ENCODE measurements at places on chromosomes 3 and 15.

- no peak for DNase-seq
Measured at GRCh38 chr3:36175916-36176461, 204.3 kb upstream of the STAC start.

- DNase-seq = no peak
Measured at GRCh38 chr15:47998619-47999019, 122.2 kb upstream of the SLC24A5 start.

GRCh38 chr3:115286529-115287197 lies 139.6 kb upstream of the ZBTB20 start:
- DNase-seq = no peak

- DNase-seq = no peak
Measured at GRCh38 chr3:47348411-47349154, 32.2 kb upstream of the PTPN23 start.

Measured in stimulated activated CD4-positive, alpha-beta T cell treated with anti-CD3 and anti-CD28 coated beads, Interleukin-2, amount 100 ng/mL, for 24 hours (primary cell).